ENCODE measurements at places on chromosomes 6 and 20. TPM values are rescaled to one million over a fixed set of nuclear protein-coding genes. Genes with fewer than 3 reads are reported as not detected.

The PACSIN1 gene
- not detected for total RNA-seq

The ITPA gene
- 35.2 TPM for total RNA-seq

The CAGE1 gene
- under 0.01 TPM for total RNA-seq

The VARS1 gene
- total RNA-seq, result 61.2 TPM

The ACAT2 gene
- 20.4 TPM for total RNA-seq

The TMC2 gene
- total RNA-seq, result not detected

The PPP1R16B gene
- total RNA-seq, result 0.21 TPM

The ZBTB12 gene
- total RNA-seq, result 4.1 TPM

The SIRPB1 gene
- not detected for total RNA-seq

The FOXF2 gene
- total RNA-seq, result not detected

The COL9A1 gene
- total RNA-seq, result not detected

The PFDN4 gene
- total RNA-seq, result 71.2 TPM

The RREB1 gene
- total RNA-seq, result 26.3 TPM

The HACE1 gene
- total RNA-seq, result 20.1 TPM
